ENCODE measurements at places on chromosomes 3 and 15. TPM values are rescaled to one million over a fixed set of nuclear protein-coding genes. Genes with fewer than 3 reads are reported as not detected.
A peak's percentile ranks its signal among the peaks of the same experiment; 100 is the strongest.

DNA sequence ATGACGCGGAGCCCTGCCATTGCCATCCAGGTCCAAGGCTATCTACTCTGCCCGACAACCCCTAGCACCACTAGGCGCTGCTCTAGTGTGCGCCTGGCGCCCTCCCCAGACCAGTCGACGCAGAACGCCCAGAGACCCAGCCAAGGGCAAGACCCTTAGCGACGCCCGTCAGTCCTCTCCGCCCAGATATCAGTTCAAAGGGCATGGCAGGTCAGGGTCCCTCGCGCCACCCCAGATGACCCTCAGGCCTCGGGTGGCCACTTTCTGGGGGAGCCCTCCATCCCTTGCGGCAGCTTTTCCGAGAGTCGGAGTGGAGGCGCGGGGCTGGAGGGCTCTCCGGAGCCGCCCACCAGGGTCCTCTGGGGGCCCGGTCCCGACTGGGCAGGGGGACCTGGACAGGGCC, 371 bp upstream of the CLSTN2 start:
- DNase-seq: peak; percentile 81
- no peaks in the 10 kb centered on the region for H3K36me3 ChIP-seq
- no peak overlapping the region for H3K27ac ChIP-seq
- no peaks in the 10 kb centered on the region for H3K4me1 ChIP-seq
- no peaks in the 10 kb centered on the region for H3K27me3 ChIP-seq

- no peaks in the 10 kb centered on the region for H3K27me3 ChIP-seq
- H3K4me1 ChIP-seq: no peaks in the 10 kb centered on the region
- H3K27ac ChIP-seq: no peak overlapping the region
- H3K4me3 ChIP-seq: no peak overlapping the region
- no peaks in the 10 kb centered on the region for H3K36me3 ChIP-seq
Measured at GRCh38 chr3:193974191-193974652, 161.7 kb upstream of the HES1 start.

- no peaks in the 10 kb centered on the region for H3K27me3 ChIP-seq
- no peaks in the 10 kb centered on the region for H3K36me3 ChIP-seq
- peaks cover 47% of the 10 kb centered on the region for H3K4me1 ChIP-seq
- H3K27ac ChIP-seq: peak overlapping the region; percentile 10
Measured at GRCh38 chr15:74782259-74783071, 585 bp downstream of the CSK start.

VEPH1 gene
- 29.2 TPM for polyA plus RNA-seq

REC114 gene
- polyA plus RNA-seq: not detected

RPL15 gene
- 2,114 TPM for polyA plus RNA-seq
